ENCODE measurements at places on chromosomes 12 and 14. TPM values are rescaled to one million over a fixed set of nuclear protein-coding genes. Genes with fewer than 3 reads are reported as not detected.

Gene ISCU
- 155 TPM for total RNA-seq

Gene RBP5
- total RNA-seq: 55.5 TPM

Gene STON2
- 148 TPM for total RNA-seq

Gene PTPN6
- total RNA-seq: 423 TPM

Gene PRB2
- total RNA-seq: not detected

Gene C12orf60
- total RNA-seq: 1.1 TPM

Gene PLEKHD1
- total RNA-seq: 0.17 TPM

Gene KRT78
- not detected for total RNA-seq

Gene BDKRB1
- total RNA-seq: not detected

Gene OAS3
- 41.7 TPM for total RNA-seq

Gene TPH2
- total RNA-seq: 1.5 TPM

Gene OR4Q2
- not detected for total RNA-seq

Gene GDF3
- 1.2 TPM for total RNA-seq

Gene DDX54
- total RNA-seq: 46.5 TPM

Gene TAS2R10
- 3.9 TPM for total RNA-seq

Gene OR4K14
- not detected for total RNA-seq

Gene NDRG2
- total RNA-seq: 228 TPM

Gene PTPRO
- total RNA-seq: 5.6 TPM

Gene RTN1
- total RNA-seq: 47.8 TPM

Gene FOXN4
- total RNA-seq: not detected

Gene PTGR2
- total RNA-seq: 6.3 TPM

Gene MIPOL1
- 11.0 TPM for total RNA-seq

Gene RPL10L
- not detected for total RNA-seq

Gene TDRD9
- 8.4 TPM for total RNA-seq

Gene NYNRIN
- 9.3 TPM for total RNA-seq

Gene LMNTD1
- total RNA-seq: not detected

Gene CPM
- total RNA-seq: 78.1 TPM

Gene FLRT2
- total RNA-seq: 35.0 TPM

Gene ARG2
- total RNA-seq: 1.1 TPM

Gene DCN
- 11.5 TPM for total RNA-seq

Gene ACVRL1
- 92.3 TPM for total RNA-seq

Gene MBIP
- 13.4 TPM for total RNA-seq

Gene MLF2
- total RNA-seq: 121 TPM

Gene BBS10
- total RNA-seq: 15.0 TPM

Gene CAPZA3
- not detected for total RNA-seq

Gene PLD4
- total RNA-seq: 13.9 TPM

Gene B4GALNT3
- 2.0 TPM for total RNA-seq

Gene ATG2B
- 25.3 TPM for total RNA-seq

Gene STXBP6
- 1.3 TPM for total RNA-seq

Gene DEPDC4
- 1.4 TPM for total RNA-seq

Gene GLI1
- total RNA-seq: 3.6 TPM

Gene HCAR3
- 92.8 TPM for total RNA-seq

Gene AP1G2
- 198 TPM for total RNA-seq

Gene ANO4
- 0.42 TPM for total RNA-seq

Gene LRTM2
- not detected for total RNA-seq

Gene ZNF891
- total RNA-seq: 2.9 TPM

Gene BDKRB2
- 0.13 TPM for total RNA-seq

Gene TMEM179
- total RNA-seq: not detected

Gene KRT77
- total RNA-seq: not detected

Gene IFI27
- total RNA-seq: 676 TPM

Gene SERPINA12
- total RNA-seq: not detected

Gene GCH1
- total RNA-seq: 11.2 TPM

Gene GALNT9
- 1.0 TPM for total RNA-seq

Gene YLPM1
- 63.0 TPM for total RNA-seq

Gene NFE2
- total RNA-seq: 28.8 TPM

Gene ESPL1
- 1.7 TPM for total RNA-seq

Gene BMP4
- total RNA-seq: 3.7 TPM

Gene LMO3
- not detected for total RNA-seq
